ENCODE measurements at places on chromosomes 16 and 17.
A peak's percentile ranks its signal among the peaks of the same experiment; 100 is the strongest.

- DNase-seq, result no peak
Observed at GRCh38 chr17:56812901-56813388, 20.8 kb downstream of the C17orf67 start.

DNA sequence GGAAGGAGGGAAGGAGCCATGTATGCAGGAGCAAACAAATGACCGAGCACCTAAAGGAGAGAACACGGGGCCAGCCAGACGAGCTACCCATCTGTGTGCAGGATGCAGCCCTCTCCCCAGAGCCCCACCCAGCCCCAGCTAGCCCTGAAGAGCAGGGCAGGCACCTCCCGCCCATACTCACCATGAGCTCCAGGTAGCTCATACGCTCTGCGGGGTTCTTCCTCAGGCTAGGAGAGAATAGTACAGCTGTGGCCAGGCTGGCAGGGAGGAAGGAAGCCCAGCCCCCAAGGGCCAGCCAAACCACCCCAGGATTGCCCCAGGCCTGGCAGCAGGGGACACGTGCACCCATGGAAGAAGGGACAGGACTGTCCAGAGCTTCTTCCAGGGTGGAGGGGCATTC is 81.9 kb downstream of the KCNJ18 start:
- no peak for DNase-seq

DNA sequence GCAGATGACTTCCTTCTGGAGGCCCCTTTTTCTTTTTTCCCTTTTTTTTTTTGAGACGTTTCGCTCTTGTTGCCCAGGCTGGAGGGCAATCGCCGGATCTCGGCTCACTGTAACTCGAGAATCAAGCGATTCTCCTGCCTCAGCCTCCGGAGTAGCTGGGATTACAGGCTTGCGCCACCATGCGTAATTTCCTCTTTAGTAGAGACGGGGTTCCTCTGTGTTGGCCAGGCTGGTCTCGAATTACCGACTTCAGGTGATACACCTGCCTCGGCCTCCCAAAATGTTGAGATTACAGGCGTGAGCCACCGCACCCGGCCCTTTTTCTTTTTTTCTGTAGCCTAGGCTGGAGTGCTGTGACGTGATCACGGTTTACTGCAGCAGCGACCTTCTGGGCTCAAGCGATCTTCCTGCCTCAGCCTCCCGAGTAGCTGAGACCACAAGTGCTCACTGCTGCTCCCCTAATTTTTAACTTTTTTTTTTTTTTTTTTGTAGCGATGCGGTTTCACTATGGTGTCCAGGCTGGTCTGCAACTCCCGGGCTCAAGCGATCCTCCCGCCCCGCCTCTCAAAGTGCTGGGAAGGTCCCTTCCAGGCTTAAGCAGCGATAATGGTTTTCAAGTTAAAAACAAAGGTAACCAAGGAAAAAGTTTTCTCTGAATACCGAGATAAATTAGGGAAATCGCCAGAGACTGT is 956 bp upstream of the IST1 start:
- peak; percentile 79 for DNase-seq

- DNase-seq, result no peak
Observed at GRCh38 chr16:57534337-57534880, 2.0 kb downstream of the CCDC102A start.

GRCh38 chr16:83117810-83118209 is 491.0 kb downstream of the CDH13 start:
- DNase-seq, result no peak

All from inflammatory macrophage treated with lipopolysaccharide for 1 hour (primary cell).